H9 (cell line): ENCODE measurements at places on chromosomes 4 and X. TPM values are rescaled to one million over a fixed set of nuclear protein-coding genes. Genes with fewer than 3 reads are reported as not detected.

GDPD2 gene
- total RNA-seq: 13.9 and 14.1 TPM in 2 replicates

ZNF157 gene
- 0.81 TPM in 2 replicates for total RNA-seq

CAMK2D gene
- 8.3 and 9.0 TPM in 2 replicates for total RNA-seq

LRCH2 gene
- total RNA-seq: 6.3 and 6.6 TPM in 2 replicates

PDLIM3 gene
- 12.0 and 13.1 TPM in 2 replicates for total RNA-seq

DAPP1 gene
- total RNA-seq: not detected in 2 replicates

SPANXN3 gene
- not detected in 2 replicates for total RNA-seq

WAS gene
- 0.24 and 0.61 TPM in 2 replicates for total RNA-seq

DKC1 gene
- total RNA-seq: 160 and 164 TPM in 2 replicates

USO1 gene
- total RNA-seq: 109 and 110 TPM in 2 replicates

TMEM35A gene
- 3.2 and 4.3 TPM in 2 replicates for total RNA-seq

VSIG4 gene
- not detected in 2 replicates for total RNA-seq

DNA sequence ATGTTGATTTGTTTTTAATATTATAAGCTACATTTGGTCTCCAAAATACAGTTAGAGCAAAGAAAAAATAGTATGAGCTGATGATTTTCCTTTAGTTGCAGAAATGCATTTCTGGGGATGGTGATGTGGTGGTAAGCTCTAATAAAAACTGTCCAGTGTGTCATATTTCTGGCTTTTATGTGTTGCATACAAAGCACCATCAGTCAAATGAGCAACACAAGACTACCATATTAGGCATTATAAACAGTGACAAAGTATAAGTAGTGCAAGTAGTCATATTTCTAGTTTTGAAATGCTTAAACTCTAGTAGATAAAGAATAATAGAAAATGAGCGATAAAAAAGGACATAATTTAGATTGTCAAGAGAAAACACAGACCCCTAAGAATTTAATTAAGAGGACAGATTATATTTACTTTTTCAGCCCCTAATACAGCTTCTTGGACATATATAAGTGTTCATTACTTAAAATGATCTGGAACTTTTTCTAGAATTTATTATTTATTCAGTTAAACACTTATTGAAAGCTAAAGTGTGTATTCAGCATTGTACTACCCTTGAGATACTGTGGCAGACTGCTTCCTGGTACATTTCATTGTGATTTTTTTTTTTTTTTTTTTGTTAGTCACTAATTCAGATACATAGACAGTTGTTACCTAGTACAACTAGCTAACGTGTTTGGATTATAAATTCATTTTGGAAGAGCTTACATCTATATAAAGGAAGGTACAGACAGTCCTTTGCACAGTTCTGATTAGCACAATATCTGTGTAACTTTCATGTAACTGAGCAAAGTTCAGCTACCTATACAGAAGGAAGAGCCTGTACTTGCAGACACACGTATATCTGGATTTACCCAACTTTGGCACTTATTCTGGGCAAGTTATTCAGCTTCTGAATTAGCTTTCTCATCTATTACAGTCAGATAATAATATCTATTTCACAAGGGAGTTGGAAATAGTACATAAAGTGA, 22.3 kb downstream of the RAP1GDS1 start:
- DNase-seq: no peak

DNA sequence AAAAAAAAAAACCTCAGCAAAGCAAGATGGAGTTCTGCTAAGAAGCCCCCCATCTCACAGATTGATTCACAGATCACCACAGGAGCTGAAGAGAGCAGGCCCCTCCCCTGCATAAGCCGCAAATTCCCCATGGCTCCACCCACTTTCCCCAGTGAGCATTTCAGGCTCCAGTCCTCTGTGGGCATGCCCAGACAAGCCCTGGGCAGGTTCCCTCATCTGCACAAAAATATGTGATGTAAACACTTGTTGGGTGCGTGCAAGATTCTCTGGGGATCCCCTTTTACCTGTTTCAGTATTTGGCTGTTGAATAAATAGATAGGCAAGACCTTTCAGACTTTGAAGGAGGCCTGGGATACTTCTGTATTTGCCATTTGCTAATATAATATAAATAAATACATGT, 514.3 kb downstream of the PCDH7 start:
- peak; percentile 71 for DNase-seq

- no peak for DNase-seq
Measured at GRCh38 chrX:123215397-123216089, 31.5 kb downstream of the GRIA3 start.

DNA sequence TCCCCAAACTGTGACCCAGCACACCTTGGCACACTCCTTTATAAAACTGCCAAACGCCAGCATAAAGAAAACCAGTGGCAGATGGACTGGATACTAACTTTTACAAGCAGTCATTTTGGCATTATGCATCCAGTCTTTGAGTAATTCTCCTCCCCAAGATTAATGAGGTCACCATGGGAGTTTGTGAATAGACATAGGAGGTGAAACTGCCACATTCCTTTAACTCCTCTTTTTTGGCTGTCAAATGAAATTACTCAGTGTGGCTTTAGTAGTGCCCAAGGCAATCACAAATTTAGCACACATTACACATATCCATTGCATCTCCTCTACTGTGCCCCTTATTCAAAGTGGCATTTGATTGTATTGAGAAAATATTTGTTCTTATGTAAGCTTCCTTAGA, 315.3 kb upstream of the FGF13 start:
- DNase-seq: no peak

- no peak for DNase-seq
Measured at GRCh38 chr4:169439244-169439643, 168.5 kb upstream of the SH3RF1 start.

DNA sequence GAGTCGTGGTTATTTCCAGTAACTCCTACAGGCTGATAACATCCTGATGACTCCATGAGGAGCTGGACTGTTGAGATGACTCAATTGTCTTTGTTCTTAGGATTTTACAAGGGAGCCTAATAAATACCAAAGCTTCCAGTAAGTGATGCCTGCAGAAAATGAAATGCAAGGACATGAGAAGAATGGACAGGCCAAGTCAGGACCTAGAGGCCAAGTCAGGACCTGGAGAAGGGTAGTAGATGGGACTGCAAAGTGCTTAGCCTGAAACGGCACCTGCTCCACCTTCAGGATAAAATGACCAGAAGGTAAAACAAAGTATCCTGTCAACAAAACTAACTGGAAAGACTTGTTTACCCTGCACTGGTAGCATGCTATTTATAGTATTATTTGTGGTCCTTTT, 6.4 kb upstream of the SLC10A6 start:
- no peak for DNase-seq

GRCh38 chr4:118872181-118872580, 16.5 kb upstream of the SYNPO2 start:
- no peak for DNase-seq

GRCh38 chr4:141339966-141340365, 119.3 kb downstream of the ZNF330 start:
- DNase-seq: no peak

DNA sequence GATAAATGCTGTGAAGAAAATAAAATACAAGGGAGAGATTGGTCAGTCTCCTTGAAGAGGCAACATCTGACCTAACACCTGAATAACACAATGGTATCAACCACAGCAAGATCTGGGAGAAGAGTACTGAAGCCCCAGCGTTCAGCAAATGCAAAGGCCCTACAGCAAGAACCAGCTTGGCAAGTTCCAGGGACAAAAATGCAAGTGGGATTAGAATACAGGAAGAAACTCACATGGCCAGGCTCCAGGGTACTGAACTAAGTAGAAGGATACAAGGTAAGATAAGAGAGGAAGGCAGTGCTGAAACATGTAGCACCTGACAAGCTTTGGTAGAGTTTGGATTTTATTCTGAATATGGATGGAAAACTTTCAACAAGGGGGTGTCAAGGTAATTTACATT, 3.6 kb downstream of the SMIM14 start:
- peak; percentile 84 for DNase-seq

- DNase-seq: no peak
Measured at GRCh38 chrX:106957856-106958255, 37.7 kb downstream of the CLDN2 start.

DNA sequence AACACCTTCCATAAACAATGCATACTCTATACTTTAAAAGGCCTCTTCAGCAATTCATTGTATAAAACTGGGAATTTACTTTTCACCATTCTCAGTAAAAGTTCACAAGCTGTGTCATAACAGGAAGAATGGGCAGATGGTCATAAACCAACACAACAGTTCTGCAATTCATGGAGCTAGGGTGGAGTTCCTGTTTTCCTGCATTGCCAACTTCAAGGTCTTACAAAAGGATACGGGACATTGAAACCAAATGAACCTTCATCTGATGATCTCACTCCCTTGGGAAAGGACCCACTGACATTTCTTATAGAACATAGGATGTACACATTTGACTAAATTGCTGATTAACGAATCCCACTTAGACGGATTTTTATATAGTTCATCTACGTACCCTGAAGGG, 4.1 kb downstream of the KDR start:
- no peak for DNase-seq

- peak; percentile 46 for DNase-seq
Measured at GRCh38 chrX:94058728-94059382, 384.8 kb downstream of the FAM133A start.

GRCh38 chr4:119238068-119238722, 25.7 kb downstream of the USP53 start:
- DNase-seq: no peak

DNA sequence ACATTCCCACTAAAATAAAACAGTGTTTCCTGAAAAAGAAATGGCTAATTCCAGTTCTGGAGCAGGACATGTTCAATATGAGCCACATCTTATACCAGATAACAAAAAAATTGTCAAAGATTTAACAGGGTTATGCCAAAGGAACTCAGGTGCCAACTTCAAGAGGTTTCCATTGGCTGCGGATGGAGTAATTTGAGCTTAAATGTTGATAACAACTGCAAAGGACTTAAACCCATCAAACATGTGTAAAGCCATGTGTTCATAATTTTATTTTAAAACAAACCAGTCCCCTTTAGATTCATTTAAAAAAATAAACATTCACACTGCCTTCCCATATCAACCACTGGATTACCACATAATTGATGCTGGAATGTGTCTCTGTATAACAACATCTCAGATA, 156.4 kb upstream of the PCDH18 start:
- DNase-seq: no peak

GRCh38 chr4:172656055-172656454, 512.6 kb upstream of the GALNT7 start:
- no peak for DNase-seq

DNA sequence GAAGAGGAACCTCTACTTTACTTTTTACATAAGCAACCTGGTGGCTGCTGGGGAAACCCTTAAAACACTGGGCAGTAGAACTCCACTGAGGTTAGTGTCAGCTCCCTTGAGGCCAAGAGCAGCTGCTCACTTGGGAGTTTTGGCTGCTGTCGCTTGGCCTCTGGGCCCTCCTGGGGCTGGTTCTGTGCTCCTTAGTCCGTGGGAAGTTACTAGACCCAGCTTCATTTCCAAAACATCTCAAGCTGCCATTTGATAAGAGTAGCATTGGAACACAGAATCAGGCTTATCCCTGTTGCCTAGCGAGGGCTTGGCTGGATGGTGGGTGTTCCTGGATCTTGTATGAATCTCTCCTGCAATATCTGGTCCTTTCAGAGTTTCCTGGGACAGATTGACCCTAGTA, 26.1 kb downstream of the RNF4 start:
- no peak for DNase-seq

- no peak for DNase-seq
Measured at GRCh38 chr4:8127051-8127826, 31.4 kb downstream of the ABLIM2 start.

DNA sequence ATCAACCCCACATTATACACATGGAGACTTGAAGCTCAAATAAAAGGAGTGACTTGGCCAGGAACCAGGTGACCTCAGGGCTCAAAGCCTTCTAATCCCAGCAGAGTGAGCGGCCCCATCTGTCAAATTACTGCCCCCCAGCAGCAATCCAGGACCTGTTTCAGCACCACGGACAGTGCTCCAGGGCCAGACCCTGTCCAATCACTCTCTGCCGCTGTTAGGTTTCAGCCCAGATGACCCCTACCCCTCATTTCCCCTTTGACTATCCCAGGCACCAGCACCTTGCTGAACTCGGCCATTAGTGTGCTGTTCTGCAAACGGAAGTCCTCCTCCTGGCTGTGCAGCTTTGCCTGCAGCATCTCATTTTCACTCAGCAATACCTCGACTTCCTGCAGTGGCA, 5.1 kb downstream of the GRIPAP1 start:
- peak; percentile 37 for DNase-seq

DNA sequence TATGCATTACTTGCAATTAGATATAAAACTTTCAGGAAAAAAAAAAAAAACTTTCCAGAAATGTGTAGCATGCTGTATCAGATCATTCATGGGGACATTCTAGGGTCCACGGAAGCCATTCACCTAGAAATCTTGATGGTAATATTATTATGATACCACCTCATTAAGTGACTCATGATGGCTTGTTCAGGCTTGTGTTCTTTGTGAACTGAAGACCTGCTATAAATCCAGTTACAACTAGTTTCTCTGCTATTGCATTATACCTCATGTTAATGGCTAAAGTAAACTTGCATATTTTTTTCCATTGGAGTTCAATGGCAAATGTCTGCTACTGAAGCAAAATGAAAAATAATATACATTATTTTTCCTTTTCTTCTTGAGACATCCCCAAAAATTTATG, 35.3 kb upstream of the PTPN13 start:
- DNase-seq: no peak

DNA sequence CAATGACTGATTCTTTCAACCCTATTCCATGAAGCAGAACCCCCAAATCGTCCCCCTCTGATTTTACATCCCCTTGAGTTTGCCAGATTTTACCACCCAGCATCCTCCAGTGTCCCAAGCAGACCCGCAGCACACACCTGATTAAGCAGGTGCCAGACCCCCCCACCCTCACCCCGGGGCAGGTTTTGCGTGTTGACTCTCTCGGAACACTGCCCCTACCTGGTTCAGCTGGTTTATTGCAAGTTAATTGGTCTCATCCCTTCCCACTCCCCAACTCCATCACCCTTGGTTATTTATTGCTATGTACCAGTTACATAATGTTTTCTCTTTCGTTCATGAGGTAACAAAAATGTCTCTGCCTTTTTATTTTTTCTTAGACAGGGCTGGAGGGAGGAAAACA, 258.4 kb downstream of the BCOR start:
- DNase-seq: no peak

- DNase-seq: no peak
Measured at GRCh38 chr4:7112656-7113055, 44.8 kb upstream of the GRPEL1 start.

GRCh38 chr4:125393825-125394224, 79.1 kb downstream of the FAT4 start:
- DNase-seq: no peak

DNA sequence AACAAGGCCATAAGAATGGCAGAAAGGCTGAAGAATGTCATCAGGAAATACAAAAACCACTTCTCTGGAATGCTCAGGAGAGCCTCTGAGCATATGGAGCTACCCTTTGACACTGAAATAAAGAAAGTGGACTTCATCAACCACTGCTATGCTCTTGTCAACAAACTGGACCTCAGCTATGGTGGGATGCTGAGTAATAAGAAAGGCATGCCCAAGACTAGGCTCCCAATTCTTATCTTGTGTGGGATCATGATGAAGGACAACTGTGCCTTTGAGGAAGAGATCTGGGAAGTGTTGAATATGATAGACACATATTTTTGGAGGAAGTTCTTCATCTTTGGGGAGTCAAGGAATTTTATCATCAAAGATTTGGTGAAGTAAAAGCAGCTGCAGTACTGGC, 86.9 kb upstream of the MAGEB16 start:
- no peak for DNase-seq

- DNase-seq: no peak
Measured at GRCh38 chrX:13069771-13070416, 25.5 kb upstream of the FAM9C start.

- DNase-seq: no peak
Measured at GRCh38 chrX:155891446-155892210, 10.5 kb downstream of the VAMP7 start.
